ENCODE measurements at places on chromosomes 12 and 14.
A peak's percentile ranks its signal among the peaks of the same experiment; 100 is the strongest.

DNA sequence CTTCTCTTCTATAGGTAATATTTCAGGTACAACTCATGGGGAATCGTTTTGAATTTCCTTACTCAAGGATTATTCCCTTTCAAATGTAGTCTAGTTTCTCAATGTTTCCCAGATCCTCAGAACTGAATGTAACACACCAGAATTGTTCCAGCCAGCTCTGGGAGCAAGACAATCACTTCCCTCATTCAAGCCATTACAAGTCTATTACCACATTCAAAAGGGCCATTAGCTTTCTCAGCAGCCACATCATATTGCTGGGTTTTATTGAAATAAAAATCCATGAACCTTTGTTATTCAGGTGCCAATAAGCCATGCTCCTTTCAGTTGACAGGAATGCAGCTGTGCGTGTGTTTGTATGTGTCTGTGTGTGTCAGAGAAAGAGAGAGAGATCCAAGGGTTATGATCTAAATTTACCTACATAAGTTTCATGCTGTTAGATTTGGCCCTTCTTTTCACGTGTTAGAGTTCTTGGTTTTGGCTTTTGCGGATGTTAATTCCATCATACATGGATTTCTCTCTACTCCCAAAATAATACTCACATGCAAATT is 357.7 kb downstream of the BCAT1 start:
- DNase-seq = no peak

- DNase-seq = no peak
These were observed 658 bp upstream of the CEP128 start for GRCh38 chr14:80942191-80942600.

GRCh38 chr12:100265732-100266584 is 921 bp downstream of the DEPDC4 start:
- DNase-seq = no peak

GRCh38 chr12:99917711-99918402 is 66.9 kb downstream of the ANKS1B start:
- DNase-seq = no peak

DNA sequence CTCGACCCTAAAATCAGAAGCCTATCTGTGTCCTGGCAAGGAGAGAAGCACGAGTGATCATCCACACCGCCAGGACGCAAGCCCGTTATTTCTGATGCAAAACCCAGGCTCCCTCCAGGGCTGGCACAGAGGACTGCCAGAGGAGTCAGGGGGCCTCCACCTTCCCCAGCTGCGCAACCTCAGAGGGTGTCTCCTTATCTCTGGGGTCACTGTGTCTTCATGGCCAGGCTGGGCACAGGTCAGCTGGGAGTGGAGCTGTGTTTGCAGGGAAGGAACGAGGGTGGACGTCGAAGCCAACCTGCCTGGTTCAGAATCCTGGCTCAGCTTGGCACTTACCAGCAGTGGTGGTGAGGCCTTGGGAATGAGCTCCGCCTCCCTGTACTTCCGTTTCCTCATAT is 12.0 kb upstream of the SERPINA3 start:
- DNase-seq = no peak

DNA sequence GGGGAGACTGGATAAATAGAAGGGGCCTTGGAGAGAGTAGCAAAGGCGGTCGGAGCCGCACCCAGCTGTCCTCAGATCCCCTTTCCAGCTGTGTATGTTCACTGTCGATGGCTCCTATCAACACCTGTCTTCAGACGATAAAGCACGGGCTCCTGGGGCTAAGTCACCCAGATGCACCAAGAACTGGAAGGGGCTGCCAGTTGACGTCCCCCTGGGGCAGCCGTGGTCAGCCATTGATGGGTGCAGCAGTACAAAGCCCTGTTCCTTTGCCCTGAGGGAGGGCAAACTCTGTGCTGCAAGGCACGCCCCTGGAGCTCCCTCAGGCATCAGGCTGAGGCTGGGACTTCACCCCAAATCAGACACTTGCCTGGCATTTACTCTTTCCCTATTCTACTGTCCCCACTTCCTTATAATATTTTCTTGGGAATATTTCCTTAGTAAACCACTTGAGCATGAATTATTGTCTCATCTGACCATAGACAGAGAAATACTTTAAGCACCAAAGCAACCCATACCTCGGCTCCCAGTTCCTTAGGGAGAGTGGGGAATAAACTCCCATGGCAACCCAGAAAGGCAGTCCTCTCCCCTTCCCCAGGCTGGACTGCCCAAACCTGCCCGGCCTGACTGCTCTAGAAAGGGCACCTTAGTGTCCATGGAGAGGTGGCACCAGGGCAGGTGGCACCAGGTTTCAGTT is 59.6 kb upstream of the SCN8A start:
- DNase-seq = no peak

GRCh38 chr12:105946493-105946901 is 192.3 kb downstream of the NUAK1 start:
- no peak for DNase-seq

DNA sequence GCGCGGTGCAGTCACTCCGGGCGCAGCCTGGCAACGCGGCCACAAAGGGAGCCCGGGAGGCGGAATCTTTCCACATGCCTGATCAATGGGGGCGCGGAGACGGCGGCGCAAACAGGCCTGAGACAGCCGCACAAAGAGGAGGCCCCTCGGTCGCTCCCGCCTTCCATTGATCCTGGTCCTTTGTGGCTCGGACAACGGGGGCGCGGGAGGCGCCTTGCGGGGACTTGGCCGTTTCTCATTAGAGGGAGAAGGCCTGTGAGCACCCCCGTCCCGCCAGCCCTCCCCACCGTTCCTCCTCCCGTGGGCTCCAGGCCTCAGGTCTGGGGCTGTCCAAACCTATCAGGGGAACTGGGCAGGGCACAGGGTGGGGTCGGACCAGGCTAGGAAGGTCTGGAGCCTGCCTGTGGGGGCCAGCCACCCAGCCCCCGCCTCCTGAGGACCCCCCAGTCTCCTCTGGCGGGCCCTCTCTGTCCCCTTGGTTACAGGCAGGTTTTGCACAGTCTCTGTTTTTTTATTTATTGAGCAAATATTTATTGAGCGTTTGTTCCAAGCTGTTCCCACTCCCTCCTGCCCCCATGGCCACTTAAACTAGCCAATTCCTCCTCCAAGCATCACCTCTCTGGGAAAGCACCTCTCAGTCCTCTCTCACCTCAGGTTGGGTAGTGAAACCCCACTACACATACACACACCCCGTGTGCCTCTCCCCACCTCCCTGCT is 29.0 kb upstream of the MSI1 start:
- DNase-seq = no peak

- no peak for DNase-seq
These were observed 188.4 kb downstream of the NRXN3 start for GRCh38 chr14:78358591-78358990.

DNA sequence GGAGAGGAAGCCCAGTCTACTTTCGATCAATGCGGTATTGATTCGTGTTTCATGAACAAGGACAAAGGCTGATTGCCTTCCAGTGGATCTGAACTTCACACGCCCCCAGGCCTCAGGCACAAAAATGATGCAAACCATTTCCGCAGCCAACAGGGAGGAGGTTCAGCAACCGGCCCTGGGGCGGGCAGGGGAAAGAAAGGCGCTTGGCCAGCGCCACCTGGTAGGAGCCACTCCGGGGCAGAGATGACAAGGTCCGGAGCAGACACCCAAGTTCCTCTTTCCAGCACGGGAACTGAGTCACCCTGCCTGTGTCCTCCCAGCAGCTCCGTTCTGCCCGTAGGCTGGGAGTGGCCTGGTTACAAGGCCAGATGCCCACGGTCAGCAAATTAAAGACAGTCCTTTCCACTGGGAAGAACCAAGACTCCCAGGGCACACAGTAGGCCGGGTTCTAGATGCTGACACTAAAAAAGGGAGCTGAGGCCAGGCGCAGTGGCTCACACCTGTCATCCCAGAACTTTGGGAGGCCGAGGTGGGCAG is 136.3 kb downstream of the SCARB1 start:
- peak; percentile 36 for DNase-seq

DNA sequence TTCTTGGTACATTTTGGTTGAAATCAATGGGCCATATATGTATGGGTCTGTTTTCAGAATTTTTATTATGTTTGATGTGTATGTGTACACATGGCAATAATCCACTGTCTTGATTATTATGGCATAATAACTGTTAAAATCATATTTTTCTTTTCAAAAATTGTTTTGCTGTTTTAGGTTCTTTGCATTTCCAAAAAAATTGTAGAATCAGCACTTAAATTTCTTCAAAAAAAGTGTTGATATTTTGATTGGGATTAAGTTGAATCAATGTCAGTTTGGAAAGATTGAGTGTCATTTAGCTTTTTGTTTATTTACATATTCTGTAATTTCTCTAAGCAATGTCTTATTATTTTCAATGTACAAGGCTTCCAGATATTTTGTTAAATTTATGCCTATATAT is 154.1 kb downstream of the SLC5A8 start:
- DNase-seq = no peak

DNA sequence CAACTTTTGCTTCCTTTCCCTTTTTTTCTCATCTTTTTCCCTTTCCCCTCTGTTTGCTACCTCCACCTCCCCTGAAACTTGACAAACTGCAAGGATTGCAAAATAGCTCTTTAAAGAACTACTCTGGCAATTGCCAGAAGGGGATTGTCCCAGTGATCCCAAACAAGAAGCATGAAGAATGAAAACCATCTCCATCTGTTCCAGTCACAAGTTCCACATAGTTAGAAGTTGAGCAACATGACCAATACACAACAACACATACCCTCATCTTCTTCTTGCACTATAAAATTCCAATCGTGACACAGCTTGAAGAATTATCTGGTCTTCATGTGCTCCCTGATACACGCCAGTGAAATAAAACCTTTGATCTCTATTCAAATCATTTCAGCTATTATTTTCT is 93.7 kb upstream of the USP15 start:
- DNase-seq = peak; percentile 1

- DNase-seq = no peak
These were observed 83.0 kb downstream of the LRRC9 start for GRCh38 chr14:60002819-60003492.

- no peak for DNase-seq
These were observed 23.1 kb downstream of the TMEM121 start for GRCh38 chr14:105549481-105549880.

GRCh38 chr12:108126990-108127501 is 2.0 kb upstream of the WSCD2 start:
- DNase-seq = no peak

Data from iris pigment epithelial cell (primary cell).